Stimulated activated CD4-positive, alpha-beta T cell treated with anti-CD3 and anti-CD28 coated beads, Interleukin-1b, Interleukin-23, amount 100 ng/mL, for 48 hours (primary cell): ENCODE measurements at places on chromosomes 2 and 18.

DNA sequence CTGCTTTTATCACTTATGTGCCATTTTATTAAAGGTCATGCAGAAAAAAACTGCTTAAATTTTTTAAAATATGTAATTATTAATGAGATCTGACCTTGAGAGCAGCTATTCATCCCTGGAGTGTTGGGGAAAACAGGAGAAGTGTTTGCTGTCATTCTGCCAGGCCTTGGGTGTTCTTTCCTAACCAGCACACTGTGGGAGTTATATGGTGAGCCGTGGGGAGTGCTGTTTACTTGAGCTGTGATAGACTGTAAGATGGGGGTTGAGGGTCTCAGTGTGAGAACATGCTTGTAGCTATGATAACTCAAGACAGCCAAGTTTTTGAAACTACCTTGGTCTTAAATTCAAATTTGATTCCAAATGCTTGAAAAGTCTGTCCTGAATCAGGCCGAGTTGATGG, 101.3 kb upstream of the ARHGAP28 start:
- no peak for DNase-seq

DNA sequence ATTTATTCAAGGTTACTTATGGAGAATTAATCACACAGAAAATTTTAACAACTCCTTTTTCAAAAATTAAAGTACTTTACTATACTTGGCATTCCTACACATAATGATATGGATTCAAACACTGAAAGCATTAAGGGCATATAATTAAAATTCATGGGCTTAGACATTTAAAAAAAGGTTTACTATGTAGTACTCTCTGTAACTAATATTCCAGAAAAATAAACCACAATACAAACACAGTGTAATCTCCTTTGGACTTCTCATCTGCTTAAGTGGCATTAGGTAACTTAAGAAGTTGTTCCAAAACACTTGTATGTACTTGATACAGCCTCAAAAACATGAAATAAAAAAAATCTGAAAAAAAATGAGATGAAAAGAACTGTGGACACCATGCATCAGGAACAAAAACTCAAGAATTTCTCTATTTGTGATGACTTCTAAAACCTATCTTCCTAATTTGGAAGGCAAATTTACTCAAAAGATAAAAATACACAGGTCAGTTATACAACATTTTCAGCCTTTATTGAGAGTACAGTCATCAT, 21.0 kb downstream of the C1D start:
- DNase-seq: no peak

DNA sequence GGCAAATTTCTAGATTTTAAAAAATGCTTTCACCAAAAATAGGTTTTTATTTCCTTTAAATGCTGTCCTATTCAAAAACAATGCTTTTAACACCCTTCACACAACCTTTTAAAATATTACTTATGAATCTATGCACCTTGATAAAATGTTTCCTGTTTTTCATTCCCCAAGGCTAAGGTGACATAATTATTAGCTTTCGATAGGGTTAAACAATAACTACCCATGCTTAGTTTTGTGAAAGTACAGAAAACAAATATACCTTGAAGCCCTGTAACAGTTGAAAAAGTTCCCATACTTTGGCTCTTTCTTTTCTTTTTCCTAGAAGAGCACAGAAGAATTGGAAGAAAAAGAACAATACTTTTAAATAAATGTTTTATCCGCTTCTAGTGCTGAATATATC, 54.9 kb upstream of the ITPRID2 start:
- no peak for DNase-seq

DNA sequence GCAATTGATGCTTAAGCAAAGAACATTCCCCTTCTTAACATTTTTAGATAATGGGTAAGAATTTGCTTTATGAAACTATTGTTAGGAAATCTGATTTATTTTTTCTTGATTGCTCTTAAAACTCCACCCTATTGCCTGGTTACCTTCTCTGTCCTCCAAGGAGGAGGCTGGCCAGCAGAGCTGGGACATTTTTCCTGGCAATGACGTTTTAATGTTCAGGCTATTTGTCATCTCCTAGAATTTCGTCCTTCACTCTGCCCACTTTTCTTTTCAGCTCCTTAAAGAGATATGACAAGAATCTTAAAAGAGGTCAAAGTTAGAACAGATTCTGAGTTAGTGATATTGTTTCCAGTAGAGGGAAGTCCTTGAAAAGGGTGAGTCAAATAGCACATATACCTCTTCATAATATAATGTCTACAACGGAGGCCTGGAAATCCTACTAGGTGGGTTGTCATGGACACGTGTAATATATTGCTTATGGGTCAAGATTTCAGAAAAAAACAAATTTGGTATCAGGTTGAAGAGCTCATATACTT, 141.0 kb downstream of the CMPK2 start:
- DNase-seq: no peak

DNA sequence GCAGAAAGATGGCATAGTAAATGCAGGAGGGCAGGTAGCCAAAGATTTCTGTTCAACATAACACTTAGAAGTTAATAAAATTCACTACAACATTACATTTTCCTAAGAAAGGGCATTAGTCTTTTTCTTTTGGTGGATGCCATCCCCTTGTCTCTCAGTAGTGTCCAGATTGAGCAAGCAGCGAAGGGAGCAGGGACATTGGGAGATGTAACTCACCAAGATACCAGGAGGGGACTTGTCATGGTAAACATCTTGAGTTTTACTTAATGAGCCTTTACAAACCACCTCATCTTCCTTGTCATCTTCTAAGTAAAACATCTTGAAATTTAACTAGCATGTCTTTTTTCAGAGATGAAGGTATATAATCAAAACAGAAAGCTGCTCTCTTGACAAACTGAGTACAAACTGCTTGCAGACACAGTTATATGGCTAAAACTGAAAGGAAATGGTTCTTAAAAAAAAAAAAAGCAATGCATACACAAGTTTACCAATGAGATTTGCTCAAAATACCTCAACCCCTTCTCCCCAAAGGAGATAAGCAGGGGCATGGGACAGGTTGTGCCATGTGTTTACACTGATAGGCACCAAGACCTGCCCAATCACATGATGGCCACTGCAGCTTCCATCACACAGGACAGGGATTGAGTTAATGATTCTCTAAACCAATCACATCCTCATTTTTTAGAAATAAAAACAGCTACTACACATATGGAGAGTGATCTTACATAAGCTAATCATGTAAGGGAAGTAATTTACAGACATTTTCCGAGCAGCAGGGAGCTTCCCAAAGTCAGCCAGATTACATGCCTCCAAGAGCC, 30.3 kb downstream of the LPIN2 start:
- no peak for DNase-seq

- no peak for DNase-seq
Measured at GRCh38 chr2:124296470-124296869, 271.4 kb downstream of the CNTNAP5 start.

- peak; percentile 64 for DNase-seq
Measured at GRCh38 chr2:112626604-112627059, 19.1 kb upstream of the SLC20A1 start.

GRCh38 chr2:195561116-195561921, 95.7 kb upstream of the SLC39A10 start:
- no peak for DNase-seq

GRCh38 chr2:101949304-101949703, 42.5 kb upstream of the IL1R2 start:
- peak; percentile 15 for DNase-seq

DNA sequence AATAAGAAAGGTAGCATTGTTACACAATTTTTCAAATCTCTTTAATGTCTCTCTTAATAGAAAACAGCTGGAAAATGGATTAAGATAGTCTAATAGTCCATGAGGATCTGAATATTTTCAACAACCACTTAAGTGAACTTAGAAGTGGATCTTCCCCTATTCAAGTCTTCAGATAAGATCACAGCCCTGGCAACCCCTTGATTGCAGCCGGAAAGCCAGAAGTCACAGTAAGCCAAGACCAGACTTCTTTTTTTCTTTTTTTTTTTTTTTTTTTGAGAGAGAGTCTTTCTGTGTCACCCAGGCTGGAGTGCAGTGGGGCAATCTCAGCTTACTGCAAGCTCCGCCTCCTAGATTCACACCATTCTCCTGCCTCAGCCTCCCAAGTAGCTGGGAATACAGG, 18.6 kb upstream of the ZC3H15 start:
- DNase-seq: no peak

DNA sequence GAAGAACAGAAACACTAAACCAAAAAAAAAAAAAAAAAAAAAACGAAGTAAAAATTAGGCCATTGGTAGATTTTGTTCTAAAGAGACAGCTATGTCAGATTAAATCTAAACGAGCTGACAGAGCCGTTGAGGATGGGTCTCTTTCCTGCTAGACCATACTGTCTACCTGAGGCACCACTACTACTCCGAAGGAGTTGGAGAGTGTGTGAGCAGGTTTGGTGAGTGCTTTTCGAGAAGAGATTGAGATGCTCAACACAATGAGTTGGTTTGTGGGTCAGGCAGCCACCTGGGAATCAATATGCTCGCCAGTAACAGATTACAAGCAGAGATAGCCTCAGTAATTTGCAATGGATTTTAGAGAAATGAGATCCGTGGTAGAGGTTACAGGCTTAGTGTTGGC, 281.5 kb upstream of the EPAS1 start:
- no peak for DNase-seq

DNA sequence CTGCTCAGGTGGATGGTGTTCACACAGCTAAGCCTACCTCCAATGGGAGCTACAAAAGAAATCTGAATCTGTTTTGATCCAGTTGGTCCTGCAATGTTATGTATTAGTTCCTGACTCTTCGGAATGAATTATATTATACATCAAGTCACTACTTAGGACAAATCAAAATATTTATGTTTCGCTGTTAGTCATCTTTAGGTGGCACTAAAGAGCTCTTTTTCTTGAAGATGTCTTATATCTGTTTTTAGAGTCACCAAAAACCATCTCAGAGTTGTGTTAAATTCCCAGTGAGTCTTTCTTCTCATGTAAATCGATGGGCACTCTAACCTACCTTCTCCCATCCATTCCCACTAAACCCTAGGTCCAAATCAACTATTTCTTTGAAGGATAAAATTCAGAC, 2.2 kb downstream of the DNER start:
- DNase-seq: no peak

GRCh38 chr2:239433777-239434403, 33.1 kb upstream of the HDAC4 start:
- peak; percentile 24 for DNase-seq

DNA sequence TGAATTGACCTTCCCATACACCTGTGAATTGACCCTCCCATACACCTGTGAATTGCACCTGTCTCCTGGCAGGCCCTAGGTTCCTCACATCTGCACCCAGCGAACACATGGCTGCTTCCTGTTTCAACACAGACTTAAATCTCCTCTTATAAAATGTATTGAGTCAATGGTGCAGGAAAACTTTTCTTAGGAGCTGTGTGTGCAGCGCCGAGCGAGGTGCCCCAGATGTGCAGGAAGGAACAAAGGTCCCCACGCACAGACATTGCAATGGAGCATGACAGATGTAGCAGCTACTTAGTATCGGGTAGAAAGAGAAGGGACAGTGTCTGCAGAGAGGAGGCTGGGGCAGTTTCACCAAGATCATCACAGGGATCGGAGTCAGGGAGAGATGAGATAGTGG, 85.5 kb upstream of the PXDN start:
- no peak for DNase-seq

DNA sequence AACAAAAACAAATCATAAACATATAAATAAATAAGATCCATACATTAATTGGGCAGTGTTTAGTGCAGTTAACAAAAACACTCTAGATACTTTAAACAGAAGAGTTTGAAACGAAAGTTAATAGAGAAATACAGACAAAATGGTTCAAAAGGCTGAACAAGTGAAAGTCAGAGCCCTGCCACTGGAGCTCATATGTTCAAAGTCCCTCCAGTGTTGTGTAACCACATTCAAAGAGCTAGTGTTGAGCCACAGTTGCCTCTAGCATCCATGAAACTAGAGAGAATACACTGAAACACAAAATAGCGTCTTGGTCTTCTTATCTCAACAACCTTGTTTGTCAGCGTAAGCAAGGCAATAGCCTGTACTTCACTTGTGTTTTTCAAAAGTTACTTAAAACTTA, 1309.8 kb upstream of the NRXN1 start:
- DNase-seq: no peak
